ENCODE measurements at places on chromosomes 1 and 21. TPM values are rescaled to one million over a fixed set of nuclear protein-coding genes. Genes with fewer than 3 reads are reported as not detected.

- DNase-seq, result no peak
Observed at GRCh38 chr21:35737449-35737848, 322.9 kb downstream of the SETD4 start.

Gene OTUD3
- total RNA-seq, result 4.9 TPM

DNA sequence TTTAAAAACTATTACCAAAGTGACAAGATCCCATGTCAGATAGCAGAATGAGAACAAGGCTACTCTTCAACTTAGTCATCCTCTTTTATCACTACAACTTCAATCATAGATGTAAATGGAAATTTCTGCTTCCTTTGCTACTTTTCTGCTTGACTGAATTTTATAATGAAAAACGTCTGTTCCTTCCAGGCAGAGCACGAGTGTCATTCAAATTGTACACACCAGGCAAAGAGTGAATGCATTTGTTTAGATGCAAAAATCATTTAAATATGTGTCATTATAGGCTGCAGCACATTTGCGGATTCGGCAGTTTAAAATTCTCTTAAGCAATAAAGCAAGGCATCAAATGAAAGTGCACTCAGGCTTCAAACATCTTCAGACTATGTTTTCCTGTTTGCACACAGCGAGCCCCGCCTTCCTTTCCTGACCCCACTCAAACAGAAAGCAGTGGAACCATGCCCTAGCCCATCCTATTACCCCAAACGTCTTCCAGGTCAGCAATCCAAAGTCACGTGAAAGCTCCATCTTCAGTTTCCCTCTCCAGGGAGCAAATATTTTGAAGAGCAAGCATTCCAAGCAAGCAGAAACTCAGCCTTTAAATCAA is 99.6 kb downstream of the APP start:
- DNase-seq, result no peak

- no peak for DNase-seq
Observed at GRCh38 chr1:76463849-76464248, 389.3 kb downstream of the ST6GALNAC3 start.

GRCh38 chr1:115067161-115067859 is 22.0 kb downstream of the TSPAN2 start:
- DNase-seq, result no peak

Gene GREM2
- 1.2 TPM for total RNA-seq

GRCh38 chr1:178953538-178954324 is 72.0 kb upstream of the FAM20B start:
- no peak for DNase-seq

DNA sequence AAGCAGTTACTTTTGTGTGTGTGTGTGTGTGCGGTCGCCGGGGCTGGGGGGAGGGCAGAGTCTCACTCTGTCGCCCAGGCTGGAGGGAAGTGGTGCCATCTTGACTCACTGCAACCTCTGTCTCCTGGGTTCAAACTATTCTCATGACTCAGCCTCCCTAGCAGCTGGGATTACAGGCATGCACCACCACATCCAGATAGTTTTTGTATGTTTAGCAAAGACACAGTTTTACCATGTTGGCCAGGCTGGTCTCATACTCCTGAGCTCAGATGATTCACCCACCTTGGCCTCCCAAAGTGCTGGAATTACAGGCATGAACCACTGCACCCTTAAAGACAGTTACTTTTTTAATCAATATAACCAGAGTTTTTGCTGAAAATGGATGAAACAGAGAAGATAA is 207.0 kb downstream of the PTPRC start:
- DNase-seq, result no peak

GRCh38 chr1:5768014-5768413 is 224.2 kb downstream of the NPHP4 start:
- DNase-seq, result no peak

Gene HPCAL4
- 0.49 TPM for total RNA-seq

DNA sequence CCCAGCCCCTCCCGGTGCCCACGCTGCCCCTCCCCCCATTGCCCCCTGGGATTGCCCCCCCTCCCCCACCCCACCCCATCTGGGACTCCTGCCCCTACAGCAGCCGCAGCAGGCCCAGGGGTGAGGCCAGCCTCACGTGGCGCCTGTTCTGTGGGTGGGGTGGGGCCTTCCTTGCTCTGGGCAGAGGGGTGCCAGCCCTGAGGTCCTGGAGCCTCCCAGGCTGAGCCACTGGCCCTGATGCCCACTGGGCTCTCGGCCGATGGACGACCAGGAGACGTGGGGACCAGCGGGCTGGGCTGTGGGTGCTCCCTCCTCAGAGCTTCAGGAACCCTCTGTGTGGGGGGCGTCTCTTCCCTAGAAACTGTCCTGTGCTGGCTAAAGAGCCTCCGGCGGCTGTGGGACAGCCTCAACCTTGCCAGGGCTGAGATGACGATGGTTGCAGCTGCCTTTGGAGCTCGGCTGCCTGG is 5.8 kb upstream of the C1orf159 start:
- no peak for DNase-seq

DNA sequence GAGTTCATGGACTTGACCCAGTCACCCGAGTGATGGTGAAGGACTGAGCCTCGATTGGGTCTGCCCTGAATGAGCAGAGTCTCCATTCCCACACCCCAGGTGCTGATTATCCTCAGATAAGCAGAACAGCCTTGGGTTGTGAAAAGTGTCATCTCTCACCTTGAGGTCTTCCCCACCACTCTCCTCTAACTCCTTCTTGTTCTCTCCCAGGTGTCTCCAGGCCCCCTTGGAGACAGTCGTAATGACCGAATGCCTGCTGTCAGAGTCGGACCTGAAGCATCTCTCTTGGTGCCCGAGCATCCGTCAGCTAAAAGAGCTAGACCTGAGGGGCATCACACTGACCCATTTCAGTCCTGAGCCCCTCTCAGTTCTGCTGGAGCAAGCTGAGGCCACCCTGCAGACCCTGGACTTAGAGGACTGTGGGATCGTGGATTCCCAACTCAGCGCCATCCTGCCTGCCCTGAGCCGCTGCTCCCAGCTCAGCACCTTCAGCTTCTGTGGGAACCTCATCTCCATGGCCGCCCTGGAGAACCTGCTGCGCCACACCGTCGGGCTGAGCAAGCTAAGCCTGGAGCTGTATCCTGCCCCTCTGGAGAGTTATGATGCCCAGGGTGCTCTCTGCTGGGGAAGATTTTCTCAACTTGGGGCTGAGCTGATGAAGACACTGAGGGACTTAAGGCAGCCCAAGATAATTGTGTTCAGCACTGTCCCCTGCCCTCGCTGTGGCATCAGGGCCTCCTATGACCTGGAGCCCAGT is 3.4 kb downstream of the PRAMEF12 start:
- no peak for DNase-seq

Gene OR2M3
- not detected for total RNA-seq

DNA sequence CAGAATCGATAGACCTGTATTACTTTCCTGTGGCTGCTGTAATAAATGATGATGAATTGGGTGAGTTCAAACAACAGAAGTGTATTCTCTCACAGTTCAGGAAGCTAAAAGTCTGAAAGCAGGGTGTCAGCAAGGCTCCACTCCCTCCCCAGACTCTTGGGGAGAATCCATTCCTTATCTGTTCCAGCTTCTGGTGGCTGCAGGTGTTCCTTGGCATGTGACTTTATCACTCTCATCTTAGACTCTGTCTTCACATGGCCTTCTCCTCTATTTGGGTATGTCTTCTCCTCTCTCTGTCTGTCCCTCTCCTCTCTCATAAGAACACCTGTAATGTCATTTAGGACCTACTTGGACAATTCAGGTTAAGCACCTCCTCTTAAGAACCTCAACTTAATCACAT is 44.1 kb upstream of the SLC2A1 start:
- DNase-seq, result no peak

DNA sequence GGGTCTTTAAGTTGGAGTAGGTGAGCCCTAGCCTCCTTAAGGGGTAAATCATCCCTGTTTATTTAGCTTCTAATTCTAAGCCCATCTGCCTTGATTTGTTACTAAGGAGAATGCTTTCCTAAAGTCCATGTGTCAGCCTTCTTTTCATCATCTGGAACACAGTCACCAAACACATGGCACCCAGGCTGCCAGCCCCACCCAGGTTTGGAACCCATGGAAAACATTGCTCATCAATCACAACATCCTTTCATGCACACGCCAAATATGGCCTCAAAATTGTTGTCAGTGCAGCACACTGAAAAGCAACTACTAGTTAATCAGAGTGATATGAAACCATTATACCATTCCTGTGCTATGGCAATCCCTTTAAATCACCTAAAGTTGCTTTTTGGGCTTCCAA is 386.7 kb upstream of the ESRRG start:
- no peak for DNase-seq

- DNase-seq, result no peak
Observed at GRCh38 chr1:69569175-69569541, 1.4 kb downstream of the LRRC7 start.

All from vagina (tissue), 2 donors.